ENCODE measurements at places on chromosomes 7 and 10.

GRCh38 chr10:37015498-37015897, 109.9 kb upstream of the ANKRD30A start:
- no peak for DNase-seq

DNA sequence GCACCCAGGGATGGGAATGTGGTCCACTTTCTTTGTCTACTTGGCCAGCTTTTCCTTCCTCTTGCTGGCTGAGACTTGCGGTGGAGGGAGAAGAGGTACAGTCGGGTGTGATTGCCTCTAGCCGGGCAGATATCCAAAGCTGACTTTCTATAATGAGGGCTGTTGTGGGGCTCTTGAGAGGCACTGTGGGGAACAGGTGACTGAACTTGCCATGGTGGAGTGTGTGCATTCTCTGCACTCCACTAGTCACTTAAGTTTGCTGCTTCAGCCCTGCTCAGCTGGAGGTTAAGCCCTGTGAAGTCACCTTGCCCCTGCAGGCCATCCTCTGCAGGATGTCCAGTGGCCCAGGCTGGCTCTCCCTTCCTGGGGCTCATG, 116.6 kb downstream of the AOAH start:
- DNase-seq = no peak

DNA sequence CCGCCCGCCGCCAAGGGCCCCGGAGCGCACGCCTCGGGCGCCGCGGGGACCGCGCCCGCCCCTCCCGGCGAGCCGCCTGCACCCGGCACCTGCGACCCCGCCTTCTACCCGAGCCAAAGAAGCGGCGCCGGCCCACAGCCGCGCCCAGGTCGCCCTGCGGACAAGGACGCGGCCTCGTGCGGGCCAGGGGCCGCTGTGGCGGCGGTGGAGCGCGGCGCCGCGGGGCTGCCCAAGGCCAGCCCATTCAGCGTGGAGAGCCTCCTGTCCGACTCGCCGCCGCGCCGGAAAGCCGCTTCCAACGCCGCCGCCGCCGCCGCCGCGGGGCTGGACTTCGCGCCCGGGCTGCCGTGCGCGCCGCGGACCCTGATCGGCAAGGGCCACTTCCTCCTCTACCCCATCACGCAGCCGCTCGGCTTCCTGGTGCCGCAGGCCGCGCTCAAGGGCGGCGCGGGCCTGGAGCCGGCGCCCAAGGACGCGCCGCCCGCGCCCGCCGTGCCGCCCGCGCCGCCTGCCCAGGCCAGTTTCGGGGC, 3.5 kb downstream of the UNCX start:
- DNase-seq = no peak

DNA sequence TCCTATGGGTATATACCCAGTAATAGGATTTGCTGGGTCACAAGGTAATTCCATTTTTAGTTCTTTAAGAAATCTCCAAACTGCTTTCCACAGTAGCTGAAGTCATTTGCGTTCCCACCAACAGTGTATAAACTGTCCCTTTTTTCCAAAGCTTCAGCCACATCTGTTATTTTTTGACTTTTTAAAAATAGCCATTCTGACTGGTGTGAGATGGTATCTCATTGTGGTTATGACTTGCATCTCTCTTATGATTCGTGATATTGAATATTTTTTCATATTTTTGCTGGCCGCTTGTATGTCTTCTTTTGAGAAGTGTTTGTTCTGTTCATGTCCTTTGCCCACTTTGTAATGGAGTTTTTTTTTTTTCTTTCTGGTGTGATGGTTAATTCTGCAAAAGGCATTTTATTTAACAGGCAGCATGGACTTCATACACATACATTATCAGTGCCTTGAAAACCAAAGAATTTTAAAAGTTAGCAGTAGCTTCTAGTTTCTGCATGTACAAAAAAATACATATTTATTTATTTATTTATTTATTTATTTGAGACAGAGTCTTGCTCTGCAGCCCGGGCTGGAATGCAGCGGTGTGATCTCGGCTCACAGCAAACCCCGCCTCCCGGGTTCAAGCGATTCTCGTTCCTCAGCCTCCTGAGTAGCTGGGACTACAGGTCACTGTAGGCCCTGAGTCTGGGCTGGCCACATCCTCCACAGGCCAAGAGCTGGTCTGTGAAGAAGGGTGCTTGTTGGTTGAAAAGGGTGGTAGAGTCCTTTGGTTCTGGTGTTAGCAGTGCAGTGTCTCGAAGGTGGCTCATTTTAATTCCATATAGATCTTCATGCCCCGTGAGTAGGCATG, 32.3 kb downstream of the AGR3 start:
- DNase-seq = no peak

DNA sequence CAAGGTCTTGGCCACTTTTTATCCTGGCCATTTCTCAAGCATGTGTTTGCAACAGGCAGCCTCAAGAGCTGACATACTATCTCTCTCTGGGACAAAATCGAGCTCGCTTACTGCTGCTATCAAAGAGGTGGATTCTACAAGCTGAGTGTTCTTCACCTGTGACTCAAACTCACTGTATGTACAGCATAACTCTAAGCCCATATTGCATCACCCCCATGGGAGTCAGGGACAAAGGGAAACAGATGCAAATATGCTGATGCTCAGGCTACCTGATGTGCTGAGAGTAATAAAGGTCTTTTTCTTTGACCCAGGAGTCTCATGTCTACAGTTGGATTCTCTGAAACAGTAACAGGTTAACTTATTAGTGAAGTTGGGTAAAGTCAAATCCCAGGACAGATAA, 45.2 kb downstream of the PCLO start:
- DNase-seq = no peak

DNA sequence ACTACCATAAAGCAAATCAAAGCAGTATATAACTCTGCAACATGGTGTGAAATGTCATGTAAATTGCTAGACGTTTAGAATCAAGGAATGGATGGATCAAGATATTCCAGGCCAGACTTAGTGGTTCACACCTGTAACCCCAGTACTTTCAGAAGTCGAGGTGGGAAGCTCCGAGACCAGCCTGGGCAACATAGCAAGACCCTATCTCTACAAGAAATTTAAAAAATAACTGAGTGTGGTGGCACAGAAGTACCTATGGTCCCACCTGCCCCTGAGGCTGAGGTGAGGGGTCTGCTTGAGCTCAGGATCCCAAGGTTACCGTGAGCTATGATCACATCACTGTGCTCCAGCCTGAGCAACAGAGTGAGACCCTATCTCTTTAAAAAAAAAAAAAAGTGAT, 2.8 kb upstream of the EZH2 start:
- no peak for DNase-seq

GRCh38 chr7:38492010-38492409, 139.2 kb downstream of the AMPH start:
- no peak for DNase-seq

DNA sequence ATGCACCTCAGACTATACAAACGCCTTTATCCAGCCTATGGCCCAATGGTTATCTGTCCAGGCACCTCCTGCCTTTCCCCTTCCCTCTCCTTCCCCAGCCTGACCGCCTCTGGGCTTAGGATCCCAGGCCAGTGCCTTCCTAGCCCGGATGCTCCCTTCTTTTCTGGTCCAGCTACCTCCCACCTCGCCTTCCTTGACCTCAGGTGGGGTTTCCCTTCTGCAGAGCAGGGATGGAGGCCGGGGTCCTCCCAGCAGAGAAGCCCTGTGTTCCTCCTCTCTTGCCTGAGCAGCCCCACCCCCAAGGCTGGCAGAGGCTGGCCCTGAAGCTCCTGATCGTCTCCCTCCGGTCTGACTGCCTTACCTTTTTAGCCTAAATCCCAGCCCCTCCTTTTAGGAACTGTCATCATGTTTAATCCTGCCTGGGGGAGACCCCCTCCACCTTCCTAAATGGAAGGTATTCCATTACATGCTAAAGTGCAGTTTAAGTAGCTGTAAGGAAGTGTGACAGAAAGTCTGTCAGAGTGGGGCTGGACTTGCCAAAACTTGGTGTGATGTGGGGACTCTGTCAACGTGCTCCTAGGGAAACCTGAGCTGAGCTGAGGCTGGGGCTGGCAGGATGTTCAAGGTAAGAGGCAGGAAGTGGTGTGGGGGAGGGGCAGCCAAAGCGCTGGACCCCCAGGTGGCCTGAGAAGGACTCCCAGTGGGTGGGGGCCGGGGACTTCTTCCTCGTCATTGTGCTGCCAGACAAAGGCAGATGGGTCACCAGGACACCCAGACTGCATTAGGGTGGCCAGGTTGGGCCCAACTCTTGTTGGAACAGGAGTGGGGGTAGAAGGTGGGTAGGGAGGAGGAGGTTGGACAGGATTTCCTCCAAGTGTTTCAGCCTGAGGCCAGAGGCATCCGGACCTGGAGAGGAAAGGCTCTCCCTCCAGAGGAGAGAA, 39.5 kb downstream of the LBX1 start:
- no peak for DNase-seq

GRCh38 chr7:25256333-25256819, 28.1 kb upstream of the NPVF start:
- no peak for DNase-seq

GRCh38 chr10:34677132-34677531, 138.0 kb downstream of the PARD3 start:
- no peak for DNase-seq

DNA sequence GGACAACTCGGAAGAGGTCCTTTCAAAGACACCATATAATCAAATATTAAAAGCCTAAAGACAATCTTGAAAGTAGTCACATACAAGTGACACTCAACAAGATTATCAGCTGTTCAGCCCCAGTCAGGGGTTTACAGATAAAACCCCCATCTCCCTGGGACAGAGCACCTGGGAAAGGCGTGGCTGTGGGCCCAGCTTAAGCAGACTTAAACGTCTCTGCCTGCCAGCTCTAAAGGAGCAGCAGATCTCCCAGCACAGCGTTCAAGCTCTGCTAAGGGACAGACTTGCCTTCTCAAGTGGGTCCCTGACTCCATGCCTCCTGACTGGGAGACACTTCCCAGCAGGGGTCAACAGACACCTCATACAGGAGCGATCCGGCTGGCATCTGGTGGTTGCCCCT, 18.0 kb downstream of the CDCA7L start:
- DNase-seq = no peak

GRCh38 chr10:76902949-76903348, 734.7 kb downstream of the KCNMA1 start:
- DNase-seq = no peak

DNA sequence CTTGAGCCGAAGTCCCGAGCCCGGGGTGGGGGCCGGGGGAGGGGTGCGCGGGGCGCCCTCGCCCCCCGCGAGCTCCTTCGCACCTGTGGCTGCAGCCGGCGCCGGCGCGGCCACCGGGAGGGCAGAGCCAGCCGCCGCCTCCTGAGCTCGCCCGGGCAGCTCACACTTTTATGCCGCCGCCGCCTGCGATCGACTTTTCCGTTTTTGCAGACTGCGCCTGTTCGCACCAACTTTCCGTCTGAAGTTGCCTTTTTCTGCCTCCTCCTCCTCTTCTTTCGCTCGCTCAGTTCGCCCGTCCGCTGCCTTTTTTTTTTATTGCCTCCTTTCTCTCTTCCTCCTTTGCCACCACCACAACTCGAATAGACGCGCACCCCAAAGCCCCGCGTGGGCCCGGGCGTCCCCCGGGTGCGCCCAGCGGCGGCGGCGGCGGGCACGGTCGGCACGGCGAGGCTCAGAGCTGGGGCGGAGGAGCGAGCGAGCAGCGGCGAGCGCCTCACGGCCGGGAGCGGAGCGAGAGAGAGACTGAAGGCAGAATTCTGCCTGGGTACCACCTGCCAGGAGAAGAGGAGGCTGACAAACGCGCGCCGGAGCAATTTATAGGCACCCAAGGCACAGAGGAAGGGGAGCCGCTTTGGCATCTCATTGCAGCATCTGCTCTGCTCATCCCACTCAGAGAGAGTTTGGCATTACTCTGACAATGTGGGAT, at the start of gene C1QL3:
Gene C1QL3, minus strand, starts transcription at position 569 of the 706 bp plus-strand sequence. CDS start 814 bp downstream, outside the sequence.
- no peak for DNase-seq

DNA sequence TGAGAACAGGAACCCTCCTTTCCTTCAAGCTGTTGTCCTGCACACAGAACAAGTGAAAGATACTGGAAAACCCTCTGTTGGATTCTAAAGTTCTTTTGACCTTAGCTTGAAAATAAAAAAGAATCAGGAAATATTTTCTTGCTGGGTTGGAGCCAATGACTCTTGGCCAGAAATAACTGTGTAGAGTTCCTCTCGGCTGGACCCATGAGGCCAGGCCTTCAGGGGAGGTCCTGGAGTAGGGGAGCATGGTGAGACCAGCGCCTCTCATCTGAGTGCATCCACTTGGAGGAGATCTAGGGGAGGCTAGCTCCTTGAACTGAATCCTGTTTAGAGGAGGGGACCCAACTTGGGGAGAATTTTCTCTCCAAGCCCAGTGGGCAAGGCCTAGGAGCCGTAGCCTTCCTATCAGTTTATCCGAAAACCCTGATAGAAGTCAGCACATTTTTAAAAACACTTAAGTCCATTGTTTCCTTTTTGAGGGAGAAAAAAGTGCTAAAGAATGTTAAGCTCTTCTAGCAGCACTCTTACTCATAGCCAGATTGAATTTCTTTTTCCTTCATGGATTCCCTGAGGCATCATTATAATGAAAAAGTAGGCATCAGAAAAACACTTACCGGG, 635.7 kb upstream of the ANKRD30A start:
- DNase-seq = no peak

DNA sequence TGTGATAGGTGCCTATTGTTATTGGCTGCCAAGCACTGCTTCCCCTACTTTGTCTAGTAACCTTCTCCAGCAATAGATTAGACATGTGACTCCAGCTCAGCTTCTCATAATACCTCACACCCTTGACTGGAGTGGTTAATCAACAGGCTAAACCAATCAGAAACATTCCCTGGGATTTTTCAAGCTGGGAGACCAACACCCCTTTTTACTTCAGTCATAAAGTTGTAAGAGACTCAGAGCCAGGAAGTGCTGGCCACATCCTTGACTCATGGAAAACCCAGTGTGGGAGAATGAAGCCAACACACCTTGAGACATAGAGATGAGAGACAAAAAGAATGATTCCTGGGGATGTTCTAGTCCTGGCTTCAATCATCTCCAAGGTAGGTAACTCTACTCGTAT, 62.6 kb upstream of the HECTD2 start:
- no peak for DNase-seq

DNA sequence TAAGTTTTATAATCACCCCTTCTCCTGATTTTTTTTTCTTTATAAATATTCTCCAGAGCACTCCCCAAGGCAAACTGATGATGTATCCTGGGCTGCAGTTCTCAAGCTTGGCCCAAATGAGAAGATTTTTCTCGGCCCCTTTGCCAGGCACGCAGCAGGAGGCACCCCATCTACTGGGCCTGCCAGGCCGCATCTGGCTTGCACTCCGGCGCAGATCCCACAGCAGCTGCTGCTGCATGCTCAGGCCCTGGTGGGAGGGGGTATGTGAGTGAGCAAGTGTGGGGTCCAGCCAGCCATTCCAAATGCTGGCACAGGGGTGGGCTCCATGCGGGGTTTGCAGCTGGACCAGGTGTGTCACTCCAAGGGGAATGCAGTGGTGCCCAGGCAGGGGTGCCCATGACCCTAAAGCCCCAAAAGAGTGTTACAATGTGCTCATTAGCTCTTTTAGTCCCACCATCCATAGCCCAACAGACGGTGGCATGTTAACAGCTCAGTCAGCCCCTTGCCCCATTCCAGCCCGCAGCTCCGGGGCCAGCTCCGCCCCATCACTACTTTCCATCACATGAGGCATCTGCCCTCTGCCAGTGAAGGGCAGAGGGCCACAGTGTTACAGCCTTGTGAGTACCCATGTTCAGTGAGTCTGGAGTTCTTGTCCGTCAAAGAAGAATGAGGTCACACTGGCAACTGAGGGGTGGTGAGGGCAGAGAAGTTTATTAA, 25.9 kb downstream of the OAT start:
- no peak for DNase-seq

GRCh38 chr10:81473755-81474154, 401.2 kb upstream of the NRG3 start:
- DNase-seq = no peak
